Stromal cell of bone marrow (primary cell): ENCODE measurements at places on chromosomes 6 and 20.
A peak's percentile ranks its signal among the peaks of the same experiment; 100 is the strongest.

- DNase-seq: no peak
Observed at GRCh38 chr20:46202766-46203509, 84.8 kb downstream of the CD40 start.

DNA sequence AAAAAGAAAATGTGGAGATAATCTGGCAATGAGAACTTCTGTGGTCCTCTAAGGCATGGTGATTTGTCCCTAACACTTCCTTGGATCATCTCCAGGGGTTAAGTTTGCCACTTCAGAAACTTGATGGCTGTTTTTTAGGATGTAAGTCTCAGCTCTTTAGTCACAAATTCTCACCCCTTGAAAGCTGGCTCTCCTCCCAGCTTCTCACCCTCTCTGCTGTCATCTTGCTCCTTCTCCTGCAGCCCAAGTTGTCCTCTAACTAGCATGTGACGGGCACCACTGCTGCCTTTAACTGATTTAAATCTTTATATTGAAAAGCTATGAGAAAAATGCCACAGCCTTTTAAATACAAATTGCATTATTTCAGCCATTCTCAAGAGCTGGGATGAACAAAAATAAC is 107.8 kb downstream of the MAP3K5 start:
- DNase-seq: no peak

DNA sequence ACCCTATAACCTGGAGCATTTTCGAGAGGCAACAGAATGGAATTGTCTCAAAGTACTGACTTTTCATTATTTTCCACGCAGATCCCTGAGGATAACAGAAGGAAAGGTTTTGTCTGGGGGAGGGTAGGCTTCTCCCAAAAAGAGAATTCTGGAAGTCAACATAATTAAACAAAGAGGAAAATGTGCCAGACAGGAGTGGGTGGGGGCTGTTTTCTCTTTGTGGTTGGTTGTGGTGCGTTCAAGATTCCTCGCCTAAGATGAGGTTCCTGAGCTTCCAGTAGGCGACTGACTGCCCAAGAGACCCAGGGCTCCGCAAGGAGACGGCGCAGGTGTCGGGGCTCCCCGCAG is 70.4 kb downstream of the SOX4 start:
- no peak for DNase-seq

GRCh38 chr20:36167902-36168503 is 13.5 kb downstream of the EPB41L1 start:
- no peak for DNase-seq

- no peak for DNase-seq
Observed at GRCh38 chr6:115540077-115540869, 520.4 kb downstream of the FRK start.

DNA sequence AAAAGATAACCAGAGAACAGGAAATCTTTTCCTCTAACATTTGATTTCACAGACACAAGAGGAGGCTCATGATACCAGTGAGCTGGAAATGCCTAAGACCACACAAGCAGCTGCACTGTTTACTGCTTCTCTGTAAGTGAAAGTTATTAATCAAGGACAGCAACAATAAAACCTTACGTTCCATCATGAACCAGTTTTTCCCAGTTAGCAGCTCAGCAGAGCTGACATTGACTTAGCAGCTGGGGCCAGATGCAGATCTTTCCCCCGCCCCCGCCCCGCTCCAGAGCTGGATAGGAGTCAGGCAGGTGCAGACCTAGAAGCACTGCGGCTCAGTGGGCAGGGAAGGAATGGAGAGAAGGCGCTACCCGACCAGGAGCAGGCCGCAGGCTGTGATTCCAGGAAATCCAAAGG is 275.2 kb downstream of the GMDS start:
- no peak for DNase-seq

GRCh38 chr6:55530931-55531330 is 48.1 kb downstream of the HMGCLL1 start:
- DNase-seq: no peak

DNA sequence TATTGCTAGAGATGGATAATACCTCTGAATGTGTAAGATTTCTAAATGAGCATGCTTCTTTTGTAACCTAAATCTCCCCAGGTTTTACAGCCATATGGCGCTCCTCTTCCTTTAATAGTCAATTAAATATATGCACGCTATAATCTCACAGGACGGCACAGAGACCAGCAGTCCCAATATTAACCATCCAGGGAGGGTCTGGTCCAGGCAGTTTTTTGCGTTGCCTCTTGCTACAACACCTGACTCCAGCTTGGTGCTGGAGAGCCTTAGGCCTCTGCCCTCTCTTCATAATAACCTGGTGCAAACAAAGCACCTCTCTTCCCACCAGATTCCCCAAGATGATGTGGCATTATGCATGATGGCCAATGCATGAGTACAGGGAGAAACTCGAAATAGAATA is 183.4 kb downstream of the LY86 start:
- DNase-seq: no peak

DNA sequence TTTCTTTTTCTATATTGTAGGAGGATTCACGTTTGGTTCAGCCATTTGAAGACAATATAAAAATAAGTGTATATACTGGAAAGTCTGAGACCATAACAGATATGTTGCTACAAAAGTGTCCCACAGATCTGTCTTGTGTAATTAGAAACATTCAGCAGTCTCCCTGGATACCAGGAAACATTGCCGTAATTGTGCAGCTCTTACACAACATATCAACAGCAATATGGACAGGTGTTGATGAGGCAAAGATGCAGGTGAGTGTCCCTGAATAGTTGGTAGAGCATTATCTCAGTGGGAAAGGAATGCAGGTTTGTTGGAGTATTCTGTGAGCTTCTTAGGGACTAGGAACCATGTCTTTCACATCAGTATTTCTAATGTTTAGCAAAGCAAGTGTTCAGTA is 18.3 kb upstream of the ADGRF4 start:
- no peak for DNase-seq

GRCh38 chr6:90005048-90005827 is 111.0 kb downstream of the GJA10 start:
- peak; percentile 36 for DNase-seq
